ENCODE measurements at places on chromosomes 13 and 19.

DNA sequence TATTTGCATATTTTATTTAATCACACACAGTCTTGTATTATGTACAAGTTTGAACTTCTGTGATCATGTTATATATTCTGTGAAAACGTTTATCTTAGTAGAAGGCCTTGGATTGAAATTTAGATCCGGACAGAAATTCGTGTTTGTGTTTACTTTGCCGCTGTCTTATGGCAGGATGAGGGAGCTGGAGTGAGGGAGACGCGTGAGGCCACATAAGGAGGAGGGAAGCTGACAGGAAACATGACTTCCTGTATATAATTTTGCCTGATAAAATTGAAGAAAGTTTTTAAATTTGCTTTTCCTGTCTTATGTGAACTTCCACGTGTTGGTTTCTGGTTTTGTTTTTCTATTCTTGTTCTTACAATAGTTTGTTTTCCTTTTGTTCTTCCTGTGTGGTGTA is 200.2 kb downstream of the MTUS2 start:
- DNase-seq: no peak

GRCh38 chr13:64071352-64071751 is 2655.7 kb upstream of the PCDH20 start:
- no peak for DNase-seq

GRCh38 chr13:39955560-39955959 is 300.1 kb downstream of the COG6 start:
- no peak for DNase-seq

DNA sequence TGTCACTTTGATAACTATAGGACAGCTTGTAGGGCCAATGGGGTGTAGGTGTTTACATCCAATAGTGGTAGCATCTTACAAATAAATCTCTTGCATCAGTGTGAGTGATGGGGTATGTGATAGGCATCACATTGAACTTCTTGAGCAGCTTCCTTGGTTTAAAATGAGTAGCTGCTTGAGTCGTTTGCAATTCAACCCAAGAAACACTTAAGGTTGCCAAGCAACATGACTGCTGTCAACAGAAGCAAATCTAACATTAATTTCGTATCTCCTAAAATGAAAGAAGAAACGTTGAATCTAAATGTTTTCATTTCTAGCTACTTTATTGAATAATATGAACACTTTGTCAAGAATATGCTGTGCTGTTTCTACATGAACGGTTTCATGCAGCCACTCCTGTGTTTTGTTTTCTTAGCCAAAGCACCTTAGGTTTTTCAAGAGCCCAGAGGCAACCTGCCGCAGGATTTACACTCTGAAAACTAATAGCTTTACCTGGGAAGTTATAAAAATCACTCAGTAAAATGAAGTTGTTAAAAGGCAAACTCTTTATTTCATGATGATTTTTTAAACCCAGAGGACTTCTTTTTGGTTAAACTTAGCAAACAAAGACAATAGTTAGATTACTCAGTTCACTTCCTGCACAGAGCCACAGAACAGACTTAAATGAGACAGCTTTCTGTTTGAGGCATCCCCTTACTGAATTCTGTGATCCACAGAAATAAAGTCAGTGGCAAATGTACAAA is 305.2 kb downstream of the MTUS2 start:
- no peak for DNase-seq

- DNase-seq: no peak
Measured at GRCh38 chr13:111945086-111945485, 121.9 kb upstream of the SOX1 start.

DNA sequence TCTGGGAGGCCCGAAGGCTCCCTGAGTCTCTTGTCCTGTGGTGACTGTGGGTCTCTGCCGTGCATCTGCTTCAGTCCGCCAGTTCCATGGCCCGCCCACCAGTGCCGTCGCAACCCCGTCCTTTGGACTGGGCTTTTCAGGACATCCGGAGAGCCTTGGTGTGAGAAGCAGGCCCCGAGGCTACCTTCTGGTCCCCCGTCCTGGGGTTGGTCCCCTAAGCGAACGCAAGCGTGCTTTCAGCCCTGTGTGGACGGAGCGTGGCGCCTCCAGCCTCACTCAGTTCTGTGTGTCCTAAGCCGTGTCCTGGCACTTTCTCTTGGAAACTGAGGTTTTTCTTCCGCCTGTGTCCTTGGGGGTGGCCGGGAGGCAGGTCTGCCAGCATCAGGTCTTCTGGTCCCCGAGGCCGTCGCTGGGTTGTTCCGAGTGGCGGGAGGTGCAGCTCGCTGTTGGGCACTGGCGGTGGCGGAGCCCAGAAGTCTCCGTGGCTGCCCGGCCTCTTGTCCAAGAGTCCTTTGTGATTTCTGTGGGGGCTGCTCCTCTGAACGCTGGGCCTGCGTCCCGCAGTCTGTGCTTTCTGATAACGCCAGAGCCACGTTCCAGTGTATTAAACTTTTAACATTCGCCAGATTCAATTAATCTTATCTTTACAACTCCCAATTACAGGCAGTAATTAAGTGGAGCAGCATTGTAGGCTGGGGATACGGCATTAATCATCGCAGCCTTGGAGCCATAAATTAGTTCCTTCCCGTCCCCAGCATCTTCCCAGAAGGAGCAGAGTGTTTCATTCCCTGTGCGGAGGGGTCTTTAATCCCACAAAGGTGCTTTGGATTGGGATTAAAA is 99.5 kb downstream of the KDM4B start:
- no peak for DNase-seq

DNA sequence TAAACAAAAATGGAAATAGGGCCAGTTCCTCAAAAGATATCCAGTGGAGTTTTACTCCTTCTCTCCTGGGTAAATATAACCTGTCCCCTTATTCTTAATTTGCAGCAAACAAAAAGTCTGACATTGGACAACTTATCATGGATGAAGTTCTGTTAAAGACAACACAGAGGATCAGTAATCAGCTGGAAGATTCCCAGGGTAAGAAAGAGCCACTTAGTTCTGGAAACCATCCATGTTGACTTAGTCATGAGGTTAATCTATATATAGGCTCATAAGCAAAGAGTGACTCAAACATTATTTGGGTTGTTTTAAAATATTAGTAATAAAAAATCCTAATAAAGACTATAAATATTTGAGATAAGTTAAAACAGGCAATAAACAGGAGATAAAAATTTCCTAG is 40.5 kb upstream of the EBPL start:
- DNase-seq: no peak

GRCh38 chr13:29855009-29855408 is 4.6 kb upstream of the UBL3 start:
- DNase-seq: no peak

GRCh38 chr13:106173891-106174610 is 361.4 kb downstream of the EFNB2 start:
- DNase-seq: no peak

DNA sequence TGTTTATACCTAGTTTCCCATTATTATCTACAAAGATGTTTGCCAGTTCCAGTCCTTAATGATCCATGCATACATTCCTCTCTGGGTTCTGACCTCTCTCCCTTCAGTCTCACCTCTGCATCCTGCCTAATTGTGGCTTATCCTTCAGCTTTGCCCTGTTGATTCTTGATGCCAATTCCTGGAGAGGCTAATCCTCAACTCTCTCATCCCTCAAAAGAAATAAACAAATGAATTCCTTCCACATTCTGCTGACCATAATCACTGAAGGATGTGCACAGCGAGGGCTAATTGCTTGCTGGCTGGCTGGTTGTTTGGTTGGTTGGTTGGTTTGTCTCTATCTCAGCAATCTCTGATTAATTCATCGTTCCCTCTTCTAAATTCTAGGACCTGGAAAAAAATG is 113.8 kb downstream of the IRS2 start:
- no peak for DNase-seq

DNA sequence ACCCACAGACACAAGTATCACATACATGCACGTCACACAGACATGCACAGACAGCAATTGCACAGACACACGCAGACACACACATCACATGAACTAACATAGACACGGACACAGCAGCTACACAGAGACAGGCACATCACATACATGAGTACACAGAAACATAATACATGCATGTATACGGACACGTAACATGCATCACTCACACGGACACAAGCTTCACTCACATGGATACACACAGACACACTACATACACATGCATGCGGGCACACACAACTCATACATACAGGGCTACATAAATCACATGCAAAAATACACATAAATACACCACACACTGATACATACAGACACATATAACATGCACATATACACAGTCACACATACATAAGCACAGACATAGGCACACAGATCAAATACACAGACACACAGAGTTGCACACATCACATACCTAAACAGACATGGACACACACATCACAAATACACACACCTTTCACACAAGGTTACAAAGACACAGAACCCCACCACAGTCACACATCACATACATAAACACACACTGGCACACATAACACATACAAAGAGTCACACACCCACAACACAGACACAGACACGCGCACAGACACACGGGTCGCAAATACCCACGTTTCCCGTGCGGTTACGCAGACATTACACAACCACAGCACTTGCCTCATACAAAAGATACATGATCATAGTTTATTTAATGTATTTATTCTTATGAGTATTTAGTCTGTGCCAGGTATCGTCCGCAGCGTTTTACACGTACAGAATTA is 1.1 kb upstream of the LMTK3 start:
- DNase-seq: no peak

DNA sequence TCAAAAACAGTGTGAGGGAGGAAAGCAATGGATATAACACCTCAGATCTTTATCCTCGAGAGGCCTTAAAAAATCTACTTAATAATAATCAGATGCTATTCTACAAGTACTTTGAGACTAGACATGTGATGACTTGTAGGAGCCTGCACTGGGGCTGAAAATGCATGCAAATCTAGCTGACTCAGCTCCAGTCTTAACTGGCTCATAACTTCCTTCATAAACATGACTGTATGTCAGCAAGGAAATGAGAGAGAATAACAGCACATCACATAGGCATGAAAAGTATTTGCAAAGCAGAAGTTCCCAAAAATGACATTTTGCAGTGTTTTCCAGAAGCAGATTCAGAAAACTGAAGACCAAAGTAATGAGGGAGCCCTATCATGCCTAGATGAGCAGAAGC is 38.1 kb downstream of the PSG5 start:
- no peak for DNase-seq

GRCh38 chr13:113171250-113172125 is 13.0 kb downstream of the PROZ start:
- no peak for DNase-seq

DNA sequence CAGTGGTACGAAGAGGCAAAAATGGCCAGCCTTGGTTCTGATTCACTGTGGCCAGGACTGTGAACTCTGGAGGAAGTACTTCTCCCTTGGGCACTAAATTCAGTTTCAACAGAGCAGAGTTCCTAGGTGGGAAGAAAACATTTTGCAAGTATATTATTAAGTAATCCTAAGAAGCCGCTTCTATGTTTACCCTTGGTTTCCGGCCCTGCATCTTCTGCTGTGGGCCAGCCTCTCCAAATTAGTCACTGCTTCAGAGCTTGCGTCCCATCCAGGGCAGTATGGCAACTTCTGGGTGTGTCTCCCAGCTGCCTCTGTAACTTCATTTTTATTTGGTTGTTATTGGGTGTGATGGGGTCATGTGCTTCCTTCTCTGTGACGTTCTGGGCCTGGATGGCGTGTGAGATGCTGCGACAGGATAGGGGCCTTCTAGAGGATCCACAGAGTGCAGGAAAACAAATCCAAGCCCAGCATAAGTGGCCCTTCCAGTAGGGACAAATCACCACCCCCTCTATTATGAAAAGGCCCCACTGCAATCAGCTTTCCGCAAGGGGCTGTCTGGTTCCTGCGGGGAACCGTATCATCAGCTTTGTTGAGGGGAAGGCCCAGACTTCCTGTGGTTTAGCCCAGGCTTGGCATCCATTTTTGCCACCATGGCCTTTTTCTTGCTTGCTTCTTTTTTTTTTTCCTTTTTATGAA is 55.1 kb upstream of the C1QTNF9 start:
- DNase-seq: no peak

DNA sequence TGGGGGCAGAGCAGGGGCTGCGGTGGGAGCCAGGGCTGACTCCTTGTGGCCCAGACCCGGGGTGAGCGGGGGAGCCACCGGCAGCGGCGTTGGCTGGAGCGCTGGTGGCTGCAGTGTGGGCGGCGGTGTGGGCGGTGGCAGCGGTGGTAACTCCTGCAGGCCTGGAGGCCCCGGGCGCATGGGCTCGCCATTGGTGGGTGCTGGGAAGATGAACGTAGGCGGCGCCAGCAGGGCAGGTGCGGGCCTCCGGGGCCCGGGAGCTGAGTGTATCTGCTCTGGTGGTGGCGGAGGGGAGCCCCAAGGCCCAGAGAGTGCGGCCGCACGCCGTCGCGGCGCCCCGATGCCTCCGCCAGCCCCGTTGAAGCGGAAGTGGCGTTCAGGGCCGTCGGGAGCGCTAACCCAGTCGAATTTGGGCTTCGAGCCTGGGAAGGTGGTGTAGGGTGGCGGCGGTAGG is 2.0 kb downstream of the GGN start:
- no peak for DNase-seq

- no peak for DNase-seq
Measured at GRCh38 chr19:18502638-18503294, 19.1 kb downstream of the ELL start.

DNA sequence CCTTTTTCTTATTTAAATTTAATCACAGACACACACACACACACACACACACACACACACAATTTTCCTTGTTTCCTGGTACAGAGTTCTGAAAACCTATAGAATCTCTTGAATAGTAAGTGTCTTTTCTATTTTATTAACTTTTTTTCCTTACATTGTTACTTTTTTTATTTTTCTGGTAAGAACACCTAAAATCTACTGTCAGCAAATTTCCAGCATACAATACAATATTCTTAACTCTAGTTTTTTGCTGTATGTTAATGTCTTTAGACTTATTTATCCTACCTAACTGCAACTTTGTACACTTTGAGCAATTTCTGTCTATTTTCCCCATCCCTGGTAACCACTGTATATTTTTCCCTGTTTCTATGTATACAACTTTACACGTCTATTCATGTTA is 1179.8 kb downstream of the SLITRK1 start:
- DNase-seq: no peak

GRCh38 chr13:67440236-67440975 is 210.3 kb upstream of the PCDH9 start:
- DNase-seq: no peak

DNA sequence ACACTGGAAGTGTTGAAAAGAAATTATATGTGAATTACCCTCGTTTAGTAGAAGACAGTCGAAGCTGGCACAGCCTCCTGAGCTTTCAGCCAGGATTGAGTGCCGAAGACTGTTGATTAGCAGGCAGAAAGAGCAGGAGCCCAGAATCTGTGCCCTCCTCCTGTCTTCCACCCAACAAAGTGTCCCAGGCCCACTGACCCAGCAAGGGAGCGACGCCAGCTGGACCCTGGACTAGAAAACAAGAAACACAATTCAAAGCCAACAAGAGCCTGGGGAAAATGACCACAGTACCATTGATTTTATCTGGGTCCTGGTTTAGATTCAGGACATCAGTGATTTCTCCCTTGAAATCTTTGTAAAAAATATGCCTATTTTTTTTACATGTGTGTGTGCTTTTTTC is 120.7 kb downstream of the RXFP2 start:
- no peak for DNase-seq

DNA sequence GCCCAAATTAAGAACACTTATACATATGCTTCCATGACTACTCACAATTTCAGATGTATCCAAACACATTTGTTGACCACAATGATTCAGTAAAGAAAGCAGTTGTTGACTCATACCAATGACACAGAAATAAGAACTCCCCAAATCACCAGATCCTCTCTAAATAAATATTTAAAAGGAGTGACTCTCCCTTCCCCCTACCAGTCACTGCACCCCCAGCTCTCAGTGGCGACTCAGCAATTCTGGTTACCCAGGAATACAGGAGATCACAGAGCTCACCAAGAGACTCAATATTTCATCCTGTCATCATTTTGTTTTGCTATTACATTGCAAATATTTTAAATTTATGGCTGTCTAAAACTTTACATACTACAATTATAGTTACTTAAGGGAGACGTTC is 131.5 kb downstream of the RGCC start:
- peak; percentile 76 for DNase-seq
